ENCODE measurements at places on chromosomes 2 and 18.

DNA sequence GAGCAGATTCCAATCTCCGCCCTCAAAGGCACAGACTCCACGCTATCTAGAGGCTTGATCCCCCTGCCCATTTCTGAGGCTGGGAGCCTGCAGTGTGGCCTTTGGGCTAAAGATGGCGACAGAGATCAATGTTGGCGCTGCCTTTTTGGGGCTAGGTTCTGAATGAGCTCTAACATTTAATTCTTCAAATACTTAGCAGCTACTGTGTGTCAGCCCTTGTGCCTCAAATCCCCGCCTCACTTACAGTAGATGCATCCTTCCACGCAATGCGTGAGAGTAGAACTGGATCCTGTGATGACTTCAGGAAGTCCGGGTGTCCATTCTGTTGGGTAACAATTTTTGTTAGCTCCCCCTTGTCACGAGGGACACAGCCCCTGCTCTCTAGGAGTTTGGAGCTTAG is 12.4 kb downstream of the IL1F10 start:
- peak; percentile 22 for DNase-seq

GRCh38 chr2:124589971-124590370 is 564.9 kb downstream of the CNTNAP5 start:
- no peak for DNase-seq

DNA sequence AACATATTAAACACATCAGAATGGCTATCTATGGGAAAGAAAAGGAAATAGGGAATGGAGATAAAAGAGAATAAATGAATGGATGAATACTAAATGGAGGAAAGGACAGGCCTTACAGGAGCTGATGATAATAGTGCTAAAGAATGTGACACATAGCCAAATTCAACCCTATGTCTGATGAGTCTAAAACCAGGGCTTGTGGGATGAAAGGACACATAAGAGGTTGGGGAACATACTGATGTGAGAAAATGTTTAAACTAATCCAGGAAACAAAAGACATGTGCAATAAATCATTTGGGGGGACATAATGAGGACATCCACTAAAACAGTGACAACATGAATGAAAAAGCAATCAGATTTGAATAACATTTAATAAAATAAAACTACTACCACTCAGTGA is 120.0 kb downstream of the DYM start:
- no peak for DNase-seq

DNA sequence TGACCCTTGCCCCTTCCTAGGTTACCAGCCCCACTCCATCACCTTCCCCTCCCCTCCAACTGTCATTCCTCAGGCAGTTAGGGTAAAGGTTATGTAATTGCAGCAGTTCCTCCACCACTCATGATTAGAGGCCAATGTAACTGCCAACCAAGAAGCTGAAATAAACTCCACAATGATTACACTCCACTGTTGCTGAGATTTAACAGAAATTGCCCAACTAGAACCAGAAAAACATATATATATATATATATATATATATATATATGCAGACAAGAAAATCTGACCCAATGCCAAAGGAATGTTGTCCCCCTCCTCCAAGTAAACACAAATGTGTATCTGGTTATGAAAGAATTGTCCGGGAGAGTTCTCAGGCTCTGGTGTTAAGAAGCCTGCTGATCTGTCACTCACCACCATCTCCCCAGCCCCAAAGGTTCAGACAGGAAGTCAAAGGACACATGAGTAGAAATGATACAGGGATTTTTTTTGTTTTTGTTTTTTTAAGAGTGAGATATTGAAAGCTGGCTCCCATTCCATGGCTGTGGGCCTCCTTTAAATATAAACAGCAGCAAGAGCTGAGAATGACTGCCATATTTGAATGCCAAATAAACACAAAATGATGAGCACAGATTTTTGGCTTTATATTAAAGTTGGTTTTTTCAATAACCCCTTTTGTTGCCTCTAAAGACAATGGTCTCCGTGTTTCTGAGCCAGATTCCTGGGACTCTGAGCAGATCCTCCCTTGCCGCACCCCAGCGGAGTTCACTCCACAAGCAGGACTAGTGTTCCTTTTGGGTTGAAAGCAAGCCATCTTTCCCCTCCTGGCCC is 127.2 kb upstream of the MAPRE2 start:
- DNase-seq, result no peak

DNA sequence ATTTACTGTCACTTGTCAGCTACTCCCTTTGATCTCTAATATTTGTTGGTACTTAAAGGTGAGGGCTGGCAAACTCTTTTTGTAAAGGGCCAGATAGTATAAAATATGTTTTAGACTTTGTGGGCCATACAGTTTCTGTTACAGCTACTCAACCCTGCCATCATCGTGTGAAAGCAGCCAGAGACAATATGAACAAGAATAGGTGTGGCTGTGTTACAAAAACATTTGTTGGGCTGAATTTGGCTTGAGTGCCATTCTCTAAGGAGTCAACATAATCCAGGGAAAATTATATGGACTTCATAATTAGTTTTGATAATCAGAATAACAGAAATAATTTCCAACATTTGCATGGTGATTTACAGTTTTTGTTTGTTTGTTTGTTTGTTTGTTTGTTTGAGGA is 190.6 kb downstream of the LTBP1 start:
- DNase-seq, result no peak
